Endothelial cell of umbilical vein (primary cell): ENCODE measurements at places on chromosomes 6 and 20. TPM values are rescaled to one million over a fixed set of nuclear protein-coding genes. Genes with fewer than 3 reads are reported as not detected.

TRAPPC3L gene
- total RNA-seq = 0.38 TPM in 1 of 2 replicates, not detected in the other

GRCh38 chr6:154127657-154128056 lies 88.6 kb downstream of the OPRM1 start:
- DNase-seq = peak; percentile 4
- H3K27me3 ChIP-seq = no peaks in the 10 kb centered on the region
- H3K27ac ChIP-seq = no peak overlapping the region
- no peaks in the 10 kb centered on the region for H3K36me3 ChIP-seq
- H3K4me1 ChIP-seq = no peaks in the 10 kb centered on the region
- no peak overlapping the region for H3K4me3 ChIP-seq

DNA sequence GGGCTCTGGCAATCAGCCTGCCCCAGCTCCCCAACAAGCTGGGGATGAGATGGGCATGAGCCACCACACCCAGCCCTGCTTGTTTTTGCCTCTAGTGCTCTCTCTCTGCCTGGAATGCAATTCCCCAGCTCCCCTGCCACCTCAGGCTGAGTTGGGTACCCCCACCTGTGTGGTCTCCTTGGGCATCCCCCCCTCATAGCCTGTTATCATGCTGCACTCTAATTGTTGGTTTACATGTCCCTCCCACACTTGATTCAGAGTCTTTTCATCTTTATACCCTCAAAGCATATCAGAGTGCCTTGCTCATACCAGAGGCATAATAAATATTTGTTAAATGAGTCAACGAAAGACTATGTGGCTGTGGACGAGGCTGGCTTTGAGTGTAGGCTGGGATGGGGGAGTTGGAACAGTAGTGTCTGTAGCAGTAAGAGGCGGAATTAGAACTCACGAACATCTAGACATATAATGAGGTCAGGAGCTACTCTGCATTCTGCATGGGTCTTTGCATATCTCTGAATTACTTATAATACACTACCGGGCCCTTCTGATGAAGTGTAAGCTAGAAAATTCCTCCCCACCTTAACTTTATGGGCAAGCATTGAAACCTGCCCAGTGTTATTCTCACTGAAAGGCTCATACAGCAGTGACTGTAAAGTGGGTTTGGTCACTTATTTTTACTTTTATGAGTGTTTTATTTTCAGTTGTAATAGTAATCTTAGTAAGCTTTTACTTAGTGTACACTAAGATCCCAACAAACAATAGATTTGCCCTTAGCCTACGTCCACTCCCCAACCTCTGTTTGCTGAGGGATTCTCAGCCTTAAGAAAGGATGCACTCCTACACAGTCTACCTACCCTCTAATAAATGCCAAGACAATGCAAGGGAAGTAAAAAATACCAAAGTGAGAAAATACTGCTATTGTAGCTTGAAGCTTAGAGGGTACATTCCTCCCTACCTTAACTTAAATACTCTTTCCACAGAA lies 58.7 kb downstream of the EDN1 start:
- H3K4me1 ChIP-seq = peaks cover 17% of the 10 kb centered on the region
- DNase-seq = peak; percentile 61
- H3K36me3 ChIP-seq = no peaks in the 10 kb centered on the region

GRCh38 chr20:1005452-1006027 lies 3.4 kb upstream of the RSPO4 start:
- H3K36me3 ChIP-seq = no peaks in the 10 kb centered on the region
- peak; percentile 21 for DNase-seq
- H3K4me1 ChIP-seq = no peaks in the 10 kb centered on the region
- no peak overlapping the region for H3K27ac ChIP-seq
- H3K27me3 ChIP-seq = peaks cover 19% of the 10 kb centered on the region

DNA sequence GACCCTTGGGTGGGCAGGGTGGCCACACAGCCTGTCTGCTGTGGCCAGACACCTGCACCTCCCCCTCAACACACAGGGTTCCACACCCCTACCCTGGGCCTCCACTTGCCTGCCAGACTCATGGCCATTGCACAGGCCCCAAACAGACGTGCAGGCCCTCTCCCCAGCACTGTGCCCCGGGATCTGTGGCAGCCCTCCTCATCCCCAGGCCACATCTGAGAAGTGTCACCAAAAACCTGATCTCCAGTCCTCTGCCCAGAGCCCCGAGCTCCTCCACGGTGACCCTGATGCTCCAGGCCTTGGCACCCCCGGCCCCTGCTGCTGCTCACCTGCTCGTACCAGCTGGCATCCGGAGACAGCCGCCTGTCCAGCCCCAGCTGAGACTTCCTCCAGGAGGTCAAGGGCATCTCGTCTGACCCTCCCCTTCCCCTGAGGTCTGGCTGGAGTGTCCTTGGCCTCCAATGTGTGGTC lies 160.1 kb downstream of the DLL1 start:
- no peaks in the 10 kb centered on the region for H3K27me3 ChIP-seq
- H3K4me3 ChIP-seq = no peak overlapping the region
- H3K4me1 ChIP-seq = no peaks in the 10 kb centered on the region
- H3K27ac ChIP-seq = no peak overlapping the region

GRCh38 chr6:86558318-86558717 lies 379.0 kb upstream of the HTR1E start:
- no peak overlapping the region for H3K4me3 ChIP-seq
- H3K4me1 ChIP-seq = no peaks in the 10 kb centered on the region
- H3K27ac ChIP-seq = no peak overlapping the region
- no peaks in the 10 kb centered on the region for H3K27me3 ChIP-seq
- no peak for DNase-seq

GRCh38 chr6:156957931-156958547 lies 180.9 kb downstream of the ARID1B start:
- no peak overlapping the region for H3K27ac ChIP-seq
- peaks cover 17% of the 10 kb centered on the region for H3K4me1 ChIP-seq
- no peaks in the 10 kb centered on the region for H3K36me3 ChIP-seq
- no peaks in the 10 kb centered on the region for H3K27me3 ChIP-seq

DNA sequence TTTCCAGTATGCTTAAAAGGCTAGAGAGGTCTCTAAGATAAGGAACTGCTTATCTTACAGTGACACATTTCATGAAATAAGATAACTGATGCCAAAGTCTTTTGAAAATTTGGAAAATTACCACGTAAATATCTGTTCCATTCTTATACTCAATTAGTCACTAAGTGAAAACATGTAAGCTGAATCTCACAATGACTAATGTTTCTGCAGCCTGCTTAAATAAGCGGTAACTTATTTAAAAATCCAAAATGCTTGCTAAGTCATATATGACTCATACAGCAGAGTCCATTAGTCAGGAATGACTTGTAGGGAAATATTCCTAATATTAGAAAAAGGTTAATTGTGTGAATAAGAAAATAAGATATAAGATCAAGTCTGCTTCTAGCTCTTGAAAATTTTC lies 27.8 kb upstream of the LGSN start:
- DNase-seq = peak; percentile 68
- no peaks in the 10 kb centered on the region for H3K27me3 ChIP-seq
- no peak overlapping the region for H3K4me3 ChIP-seq
- peaks cover 24% of the 10 kb centered on the region for H3K4me1 ChIP-seq
- peak overlapping the region; percentile 29 for H3K27ac ChIP-seq

DNA sequence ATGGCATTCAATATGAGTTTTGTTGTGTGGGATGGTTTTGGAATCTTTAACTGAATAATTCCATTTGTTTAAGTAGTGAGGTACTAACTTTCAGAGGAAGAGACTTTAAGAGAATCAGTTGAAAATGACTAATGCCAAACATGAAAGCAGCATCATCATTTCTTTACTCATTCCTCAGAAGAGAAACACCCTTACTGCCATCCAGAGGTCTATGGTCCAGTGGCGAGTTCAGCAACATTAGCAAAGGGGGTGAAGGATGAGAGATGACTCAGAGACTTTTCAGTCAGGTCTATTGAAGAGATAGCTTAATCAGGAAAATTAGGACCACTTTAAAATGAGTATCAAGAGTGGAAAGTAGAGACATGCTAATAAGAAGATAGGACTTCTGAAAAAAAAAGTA lies 118.8 kb downstream of the COL19A1 start:
- no peak for DNase-seq
- H3K4me3 ChIP-seq = no peak overlapping the region
- no peaks in the 10 kb centered on the region for H3K36me3 ChIP-seq
- H3K27me3 ChIP-seq = no peaks in the 10 kb centered on the region

- H3K27me3 ChIP-seq = no peaks in the 10 kb centered on the region
- DNase-seq = no peak
Observed at GRCh38 chr20:47971058-47971791, 185.9 kb upstream of the SULF2 start.
